ENCODE measurements at places on chromosomes 6 and 20.

DNA sequence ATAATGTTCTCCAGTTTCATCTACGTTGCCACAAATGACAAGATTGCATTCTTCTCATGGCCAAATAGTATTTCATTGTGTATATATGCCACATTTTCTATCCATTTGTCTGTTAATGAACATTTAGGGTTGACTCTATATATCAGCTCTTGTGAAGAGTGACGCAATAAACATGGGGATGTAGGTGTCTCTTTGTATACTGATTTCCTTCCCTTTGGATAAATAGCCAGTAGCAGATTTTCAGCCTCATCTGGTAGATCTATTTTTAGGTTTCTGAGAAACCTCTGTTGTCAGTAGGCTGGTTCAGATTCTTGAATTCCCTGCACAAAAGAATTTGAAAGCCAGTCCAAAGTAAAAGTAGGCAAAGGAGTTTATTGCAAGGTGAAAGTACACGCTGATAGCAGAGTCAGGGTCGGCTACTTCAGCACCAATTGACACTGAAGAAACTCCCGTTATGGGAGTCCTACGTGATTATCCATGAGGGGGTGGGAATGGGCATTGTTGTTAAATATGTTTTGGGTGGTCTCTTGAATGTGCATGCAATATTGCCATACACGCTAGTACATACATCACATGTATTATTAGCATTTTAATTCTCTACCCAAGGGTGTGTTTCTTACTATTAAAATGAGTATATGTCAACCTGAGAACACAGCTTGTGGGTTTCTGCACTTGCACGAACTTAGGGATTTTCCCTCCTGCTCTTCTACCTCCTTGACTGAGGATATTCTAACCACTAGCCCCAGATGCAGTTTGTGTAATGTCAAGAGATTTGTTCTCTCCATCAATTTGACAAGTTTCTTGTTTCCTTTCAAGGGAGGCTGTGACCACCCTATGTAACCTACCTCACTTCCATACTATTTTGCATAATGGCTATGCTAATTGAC, 14.4 kb upstream of the SLC17A2 start:
- no peak for DNase-seq

- DNase-seq, result no peak
These were observed 201.4 kb upstream of the SOX4 start for GRCh38 chr6:21392177-21392576.

DNA sequence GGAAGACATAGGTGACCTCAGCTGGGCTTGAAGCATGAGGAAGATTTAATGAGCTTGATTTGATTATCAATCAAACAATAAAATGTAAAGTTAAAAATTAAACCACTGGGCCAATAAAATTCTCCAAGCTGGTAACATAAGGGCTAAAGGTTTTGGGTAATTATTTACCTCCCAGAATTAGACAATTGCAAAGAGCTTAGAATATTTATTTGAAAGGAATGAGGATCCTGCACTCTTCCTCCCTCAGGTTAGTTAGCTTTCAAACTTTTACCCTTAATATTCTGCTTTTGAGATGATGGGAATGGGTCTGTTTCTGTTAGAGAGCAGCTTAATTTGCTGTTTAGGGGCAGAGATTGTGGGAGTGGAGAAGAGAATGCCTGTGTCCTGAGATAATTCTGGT, at the start of gene SLC17A4:
Gene SLC17A4 (plus strand): TSS at position 208 of the 400 bp plus-strand sequence. CDS start 7,221 bp downstream, outside the sequence.
- DNase-seq, result no peak

GRCh38 chr20:11242320-11242719, 568.5 kb upstream of the JAG1 start:
- no peak for DNase-seq

DNA sequence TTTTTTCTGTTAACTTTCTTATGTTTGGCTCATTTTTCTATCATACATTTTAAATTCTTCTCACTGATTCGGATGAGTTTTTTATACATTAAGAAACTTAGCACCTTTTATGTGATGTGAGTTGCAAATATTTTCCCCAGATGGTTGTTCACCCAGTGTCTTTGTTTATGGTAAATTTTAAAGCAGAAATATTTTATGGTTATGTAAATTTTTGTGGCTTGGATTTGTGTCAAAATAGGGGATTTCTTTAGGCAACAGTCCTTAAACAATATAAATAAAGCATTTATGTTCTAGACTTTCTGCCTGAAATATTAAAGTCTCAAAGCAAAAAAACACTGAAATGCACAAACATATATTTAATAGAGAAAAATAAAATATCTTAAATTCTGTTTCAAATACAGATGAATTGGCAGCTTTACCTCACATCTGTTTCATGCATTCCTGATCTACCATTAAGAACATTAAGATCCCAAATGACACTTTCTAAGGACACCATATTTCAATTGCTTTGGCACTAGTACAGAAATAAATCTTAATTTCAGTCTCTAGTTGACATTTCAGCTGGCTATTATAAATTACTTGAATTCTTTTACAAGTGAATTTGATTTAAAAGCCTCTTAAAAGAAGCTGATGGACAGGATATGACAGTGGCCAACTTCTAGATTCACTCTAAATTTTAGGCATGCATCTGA, 646.6 kb downstream of the HACE1 start:
- DNase-seq, result no peak

All from H1 (cell line).